ENCODE measurements at places on chromosomes 6 and 20.

DNA sequence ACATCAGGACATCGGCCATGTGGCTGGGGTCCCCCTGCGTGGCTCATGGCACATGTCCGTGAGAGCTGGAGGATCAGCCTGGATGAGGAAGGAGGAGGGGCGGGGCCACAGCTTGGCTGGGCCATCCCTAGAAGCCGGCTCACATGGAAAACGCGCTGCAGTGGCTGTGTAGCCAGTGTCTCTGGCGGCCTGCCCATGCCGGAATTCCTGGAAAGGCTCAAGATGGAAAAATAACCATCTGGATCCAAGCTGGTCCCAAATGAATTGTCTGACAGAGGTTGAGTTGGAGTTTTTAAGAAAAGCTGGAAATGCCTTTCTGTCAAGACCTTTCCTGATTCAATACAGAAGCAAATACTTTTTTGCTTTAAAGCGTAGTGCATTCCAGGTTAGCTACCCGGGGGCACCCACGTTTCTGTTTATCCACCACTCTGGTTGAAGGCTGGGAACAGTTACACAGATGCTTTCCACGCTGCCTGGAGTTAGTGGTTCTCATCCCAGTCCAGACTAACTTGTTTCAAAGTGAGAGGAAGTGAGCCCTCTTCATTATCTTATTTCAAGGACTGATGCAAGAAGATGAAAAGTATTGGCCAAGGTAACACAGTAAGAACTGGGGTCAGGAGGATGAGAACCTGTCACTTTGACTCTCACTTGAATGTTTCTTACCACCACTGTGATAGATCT lies 99.0 kb downstream of the GMPR start:
- no peak for DNase-seq

DNA sequence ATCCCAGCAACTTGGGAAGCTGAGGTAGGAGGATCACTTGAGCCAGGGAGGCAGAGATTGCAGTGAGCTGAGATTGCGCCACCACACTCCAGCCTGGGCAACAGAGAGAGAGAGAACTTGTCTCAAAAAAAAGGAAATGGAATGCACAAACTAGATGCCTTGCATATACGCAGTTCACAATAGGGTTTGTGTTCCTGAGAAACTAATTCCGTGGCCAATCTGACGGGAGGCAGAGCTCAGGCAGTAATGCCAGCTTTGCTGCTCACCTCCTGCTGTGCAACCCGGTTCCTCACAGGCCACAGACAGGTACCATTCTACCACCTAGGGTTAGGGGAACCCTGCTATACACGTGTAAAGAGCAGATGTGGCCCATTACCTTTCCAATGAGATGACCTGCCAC lies 1.4 kb downstream of the CDK5RAP1 start:
- DNase-seq, result no peak

DNA sequence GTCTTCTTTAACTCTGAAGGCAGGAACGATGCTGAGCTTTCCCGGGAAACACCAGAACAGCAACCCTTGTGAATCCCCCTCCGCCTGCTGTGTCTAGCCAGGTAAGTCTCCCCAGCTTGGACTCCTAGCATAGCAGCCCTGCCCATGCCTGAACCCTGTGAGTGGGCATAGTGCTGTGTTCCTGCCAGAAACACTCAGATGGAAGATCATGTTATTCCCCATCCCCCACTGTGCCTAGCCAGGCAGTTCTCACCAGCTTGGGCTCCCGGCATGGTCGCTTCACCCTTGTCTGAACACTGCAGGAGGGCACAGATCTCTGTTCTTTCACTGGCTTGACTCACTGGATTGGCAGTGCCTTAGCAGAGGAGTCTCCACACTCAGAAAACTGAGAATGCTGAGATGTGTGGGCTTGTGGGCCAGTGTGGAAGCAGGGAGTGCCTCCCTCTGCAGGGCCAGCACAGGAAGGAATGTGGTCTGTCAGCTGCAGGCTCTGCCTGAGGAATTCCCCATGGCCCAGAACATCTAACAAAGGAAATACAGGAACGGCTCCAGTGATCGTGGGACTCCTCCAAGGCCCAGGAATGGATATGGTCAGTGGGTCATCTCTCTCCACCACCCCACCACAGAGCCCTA lies 440.1 kb upstream of the ADGRB3 start:
- no peak for DNase-seq

- DNase-seq, result peak; percentile 36
These were observed 23.8 kb upstream of the SAMHD1 start for GRCh38 chr20:36975099-36975818.

GRCh38 chr6:43475516-43475915 lies 1.9 kb upstream of the TJAP1 start:
- DNase-seq, result no peak

DNA sequence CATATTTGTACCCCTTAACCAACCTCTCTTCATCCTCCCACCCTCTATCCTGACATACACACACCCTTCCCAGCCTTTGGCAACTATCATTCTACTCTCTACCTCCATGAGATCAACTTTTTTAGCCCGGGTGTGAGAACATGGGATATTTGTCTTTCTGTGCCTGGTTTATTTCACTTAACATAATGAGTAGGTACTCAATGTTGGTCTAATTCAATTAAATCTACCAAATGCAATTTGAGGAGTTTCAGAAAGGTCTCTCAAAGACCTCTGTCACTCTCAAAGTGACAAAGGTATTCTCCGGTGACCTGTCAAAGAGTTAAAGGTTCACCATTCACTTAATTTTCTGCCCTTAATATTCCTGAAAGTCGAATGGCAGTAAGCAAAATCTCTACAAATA lies 87.7 kb downstream of the ME1 start:
- no peak for DNase-seq

GRCh38 chr6:138654715-138655634 lies 118.6 kb upstream of the CCDC28A start:
- no peak for DNase-seq

DNA sequence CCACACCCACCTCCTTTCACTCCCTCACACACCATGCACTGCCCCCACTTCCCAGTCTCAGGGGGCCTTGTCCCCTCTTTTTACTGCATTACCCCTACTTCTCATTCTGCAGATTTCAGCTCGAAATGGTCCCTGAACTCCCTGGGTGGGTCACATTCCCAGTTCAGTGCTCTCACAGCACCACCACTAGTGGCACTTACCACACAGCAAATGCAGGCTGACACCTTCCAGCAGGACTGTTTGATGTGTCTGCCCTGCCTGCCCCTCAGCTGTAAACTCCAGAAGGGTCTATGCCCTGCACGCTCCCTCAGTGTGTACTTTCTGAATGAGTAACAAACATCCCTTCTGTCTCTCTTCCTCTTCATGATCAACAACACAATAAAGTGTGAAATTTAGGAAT lies 4.0 kb downstream of the DYNLT1 start:
- DNase-seq, result no peak

DNA sequence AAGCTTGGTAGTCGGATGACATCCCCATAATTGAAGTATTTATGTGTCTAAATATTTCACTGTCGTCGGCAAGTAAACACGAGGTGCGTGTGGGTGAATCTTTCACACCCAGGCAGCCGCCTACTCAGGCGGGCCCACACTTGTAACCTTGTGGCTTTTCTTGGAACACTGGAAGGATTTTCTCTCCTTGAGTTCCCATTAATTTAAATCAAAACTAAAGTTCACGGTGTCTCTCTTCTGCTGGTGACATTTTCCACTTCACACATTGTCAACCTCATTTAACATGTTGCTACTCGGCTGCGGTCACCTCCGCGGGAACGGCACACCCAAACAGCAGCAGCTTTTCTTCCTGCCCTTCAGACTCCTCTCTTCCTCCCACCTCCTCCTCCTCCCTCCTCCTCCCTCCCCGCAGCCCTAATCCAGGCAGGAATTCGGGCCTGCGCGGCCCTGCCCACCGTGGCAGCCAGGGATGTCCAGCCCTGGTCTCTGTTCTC lies 336.6 kb downstream of the QKI start:
- no peak for DNase-seq
